ENCODE measurements at places on chromosomes 6 and 20.
A peak's percentile ranks its signal among the peaks of the same experiment; 100 is the strongest.

DNA sequence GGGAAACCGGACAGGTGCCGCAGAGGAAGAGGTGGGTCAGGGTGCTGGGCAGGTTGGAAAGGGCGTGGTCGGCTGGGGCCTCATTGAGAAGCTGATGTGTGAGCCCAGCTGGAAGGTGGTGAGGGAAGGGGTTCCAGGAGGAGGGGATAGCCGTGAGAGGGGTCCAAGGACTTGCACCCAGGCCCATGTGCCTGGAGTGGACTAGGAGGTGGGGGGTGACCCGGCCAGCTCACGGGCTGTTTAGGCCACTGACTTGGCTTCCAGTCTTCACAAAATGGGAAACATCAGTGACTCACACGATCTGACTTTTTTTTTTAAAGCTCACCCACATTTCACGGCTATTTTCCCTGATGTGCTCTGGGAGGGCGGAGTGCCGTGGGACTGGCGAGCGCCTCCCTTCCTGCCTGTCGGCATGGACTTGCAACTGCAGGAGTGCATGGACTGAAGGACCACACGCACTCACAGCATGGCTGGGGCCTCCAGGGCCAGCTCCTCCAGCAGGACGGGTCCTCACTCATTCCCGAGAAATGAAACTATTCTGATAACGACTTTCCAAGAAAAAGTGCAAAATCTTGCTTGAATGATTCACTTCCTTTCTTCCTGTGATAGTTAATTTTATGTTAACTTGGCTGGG is 13.5 kb upstream of the PDE10A start:
- DNase-seq = no peak

GRCh38 chr20:50096237-50096636 is 16.7 kb downstream of the UBE2V1 start:
- DNase-seq = no peak

GRCh38 chr6:92577077-92577719 is 842.2 kb downstream of the EPHA7 start:
- DNase-seq = no peak

DNA sequence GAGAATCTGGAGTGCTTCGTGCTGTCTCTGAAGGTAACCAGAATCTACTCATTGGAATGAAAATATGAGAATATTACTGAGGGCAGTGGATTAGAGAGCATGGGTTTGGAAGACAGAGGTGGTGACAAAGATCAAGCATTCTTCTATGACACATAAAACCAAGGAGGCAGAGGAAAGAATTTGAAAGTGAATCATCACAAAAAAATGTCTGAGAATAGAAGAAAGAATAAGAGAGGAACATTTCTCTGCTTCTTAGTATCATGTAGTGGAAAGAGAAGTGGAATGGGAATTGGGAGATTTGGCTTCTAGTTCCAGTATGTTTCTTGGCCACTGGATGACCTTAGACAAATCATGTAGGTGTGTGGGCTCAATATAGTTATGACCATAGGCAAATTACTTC is 474.0 kb downstream of the TFAP2B start:
- no peak for DNase-seq

- no peak for DNase-seq
These were observed 478.5 kb downstream of the QKI start for GRCh38 chr6:163892824-163893561.

DNA sequence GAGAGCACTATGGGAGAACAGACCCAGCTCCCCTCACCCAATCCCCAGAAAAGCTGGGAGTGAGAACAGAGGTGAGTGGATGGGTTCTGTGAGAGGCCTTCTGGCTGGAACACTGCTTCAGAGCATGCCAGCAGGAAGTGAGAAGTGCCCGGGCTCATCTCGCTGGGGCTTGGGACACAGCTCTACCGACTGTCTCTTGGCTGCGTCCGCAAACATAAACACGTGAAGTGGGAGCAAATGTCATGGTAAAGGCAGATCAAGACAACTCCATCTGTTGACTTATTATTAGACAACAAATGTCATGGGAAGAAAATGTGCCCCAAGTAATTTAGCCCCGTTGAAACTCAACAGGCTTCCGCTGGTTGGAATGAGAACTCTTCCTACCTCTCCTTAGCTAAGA is 25.9 kb downstream of the GNAS-AS1 start:
- DNase-seq = no peak

GRCh38 chr20:58852543-58853271 is at the start of gene GNAS:
TSS of gene GNAS (plus strand) at chr20:58852716.
- peak; percentile 38 for DNase-seq

GRCh38 chr20:48787861-48788375 is 39.9 kb downstream of the PREX1 start:
- no peak for DNase-seq

DNA sequence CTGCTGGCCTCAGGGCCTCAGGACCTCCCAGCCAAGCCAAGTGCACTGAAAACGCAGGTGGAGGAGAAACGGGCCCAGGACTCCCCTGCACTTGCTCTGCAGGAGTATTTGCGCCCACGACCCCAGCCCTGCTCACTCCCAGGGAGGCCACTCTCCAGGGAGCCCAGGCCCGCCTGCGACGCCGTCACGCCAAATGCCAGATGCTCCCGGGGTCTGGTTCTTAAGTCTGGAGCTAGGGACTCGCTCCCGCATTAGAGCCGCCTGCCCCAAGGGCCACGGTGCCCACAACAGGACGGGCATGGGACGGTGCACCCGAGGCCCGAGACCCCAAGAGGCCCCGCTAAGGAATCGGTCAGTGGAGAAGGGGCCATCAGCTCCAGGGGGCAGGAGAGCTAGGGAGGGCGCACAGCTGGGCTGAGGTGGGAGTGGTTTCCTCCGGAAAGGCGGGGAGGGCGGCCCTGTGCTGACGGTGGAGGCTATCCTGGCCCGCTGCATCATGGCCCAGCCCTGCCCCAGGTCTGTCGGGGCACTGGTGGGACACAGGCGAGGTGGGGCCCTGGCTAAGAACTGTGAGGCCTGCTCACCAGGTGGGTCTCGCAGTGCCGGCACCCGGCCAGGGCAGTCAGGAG is 44.1 kb upstream of the CHRNA4 start:
- DNase-seq = no peak

DNA sequence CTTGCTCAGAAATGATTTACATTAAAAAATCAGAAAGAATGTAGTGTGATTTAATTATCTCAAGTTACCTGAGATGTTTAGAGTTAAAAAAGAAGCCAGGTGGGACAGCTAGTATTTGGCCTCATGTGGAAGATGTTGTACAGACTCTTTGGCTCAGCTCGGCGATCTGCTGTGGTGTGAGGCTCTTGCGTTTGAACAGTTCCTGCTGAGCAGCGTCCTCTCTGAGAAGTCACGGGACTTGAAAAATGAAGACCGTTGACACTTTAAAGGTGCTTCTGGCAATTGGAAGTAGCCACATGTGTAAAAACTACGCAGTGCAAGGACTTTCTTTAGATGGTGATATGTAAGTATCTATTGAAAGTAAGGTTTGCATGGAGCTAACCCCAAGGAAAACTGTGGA is 169.0 kb downstream of the BACH2 start:
- DNase-seq = no peak

DNA sequence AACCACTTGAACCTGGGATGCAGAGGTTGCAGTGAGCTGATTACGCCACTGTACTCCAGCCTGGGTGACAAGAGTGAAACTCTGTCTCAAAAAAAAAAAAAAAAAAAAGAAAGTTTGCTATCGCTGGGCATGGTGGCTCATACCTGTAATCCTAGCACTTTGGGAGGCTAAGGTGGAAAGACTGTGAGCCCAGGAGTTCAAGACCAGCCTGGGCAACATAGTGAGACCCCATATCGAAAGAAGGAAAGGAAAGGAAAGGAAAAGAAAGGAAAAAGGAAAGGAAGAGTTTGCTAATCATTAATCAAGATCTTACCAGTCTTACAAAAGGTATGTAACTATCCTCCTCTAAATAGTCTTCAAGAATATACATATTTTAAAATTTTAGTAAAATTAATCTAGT is 55.4 kb upstream of the SMIM29 start:
- DNase-seq = no peak

- DNase-seq = no peak
These were observed 88.9 kb downstream of the HIVEP2 start for GRCh38 chr6:142855893-142856623.

- DNase-seq = no peak
These were observed 482.1 kb upstream of the CITED2 start for GRCh38 chr6:139856562-139856961.

GRCh38 chr6:107154801-107155160 is 39.5 kb upstream of the BEND3 start:
- no peak for DNase-seq

DNA sequence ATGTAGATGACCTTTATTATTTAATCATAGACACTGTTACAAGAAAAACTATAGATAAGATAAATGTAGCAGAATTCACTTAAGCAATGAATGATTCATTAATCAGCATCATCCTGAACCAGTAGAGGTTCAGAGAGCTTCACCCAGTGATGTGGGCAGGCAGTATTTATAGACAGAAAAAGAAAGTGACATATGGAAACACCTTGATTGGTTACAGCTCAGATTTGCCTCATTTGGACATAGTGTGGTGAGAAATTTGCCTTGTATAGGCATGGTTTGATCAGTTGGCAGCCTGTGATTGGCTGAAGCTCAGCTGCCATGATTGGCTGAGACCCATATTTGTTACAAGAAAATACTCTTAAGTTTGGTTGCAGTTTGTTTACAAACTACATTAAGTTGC is 4.6 kb downstream of the C6orf58 start:
- no peak for DNase-seq

DNA sequence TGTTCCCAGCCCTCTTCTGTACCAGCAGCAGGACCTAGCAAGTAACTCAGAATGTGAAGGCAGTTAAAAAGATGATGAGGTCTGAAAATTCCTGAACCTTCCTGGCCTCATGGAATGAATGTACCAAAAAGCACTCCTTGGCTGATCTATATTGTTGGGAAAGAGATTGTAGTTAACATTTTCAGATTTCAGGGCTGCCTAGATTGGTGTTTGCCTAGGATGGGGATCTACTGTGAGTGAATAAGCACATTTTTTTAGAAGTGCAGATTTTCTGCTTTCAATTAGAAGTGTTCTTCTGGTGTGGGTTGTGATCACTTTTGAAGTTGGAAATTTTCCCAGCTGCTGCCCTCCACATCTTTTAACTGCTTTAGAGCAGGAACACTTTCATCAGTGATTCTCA is 6.2 kb downstream of the MYLIP start:
- DNase-seq = no peak

GRCh38 chr20:58577139-58577806 is 62.1 kb upstream of the APCDD1L start:
- no peak for DNase-seq

GRCh38 chr6:131063764-131064272 is 773 bp upstream of the EPB41L2 start:
- DNase-seq = no peak

GRCh38 chr20:47353239-47353691 is 3.2 kb downstream of the ZMYND8 start:
- no peak for DNase-seq

DNA sequence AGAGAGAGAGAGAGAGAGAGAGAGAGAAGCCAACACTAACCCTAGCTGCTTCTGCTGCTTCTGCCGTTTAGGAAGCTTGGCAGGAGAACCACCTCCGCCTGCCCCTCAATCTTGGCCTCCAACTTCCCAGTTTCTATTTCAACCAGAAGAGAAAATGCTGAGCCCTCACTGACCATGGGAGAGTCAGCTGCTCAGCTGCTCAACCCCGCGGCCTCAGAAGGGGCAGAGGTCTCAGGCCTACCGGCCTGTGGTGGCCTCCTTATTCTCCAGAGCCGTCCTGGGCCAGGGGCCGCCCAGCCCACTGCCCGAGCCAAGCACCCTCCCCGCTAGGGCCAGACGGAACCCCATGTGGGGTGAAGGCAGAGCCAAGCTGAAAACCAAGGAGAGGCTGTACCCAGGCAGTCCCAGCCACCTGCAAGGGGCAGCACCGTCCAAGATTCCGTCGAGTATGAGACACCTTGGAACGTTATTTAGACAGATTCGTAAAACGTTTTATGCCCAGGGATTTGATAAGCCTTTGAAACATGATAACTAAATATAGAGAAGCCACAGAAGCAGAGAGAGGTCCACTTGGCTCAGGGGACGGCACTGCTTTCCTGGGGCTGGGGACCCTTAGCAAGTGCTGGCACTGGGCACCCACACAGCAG is 116.6 kb downstream of the DLL1 start:
- DNase-seq = no peak

DNA sequence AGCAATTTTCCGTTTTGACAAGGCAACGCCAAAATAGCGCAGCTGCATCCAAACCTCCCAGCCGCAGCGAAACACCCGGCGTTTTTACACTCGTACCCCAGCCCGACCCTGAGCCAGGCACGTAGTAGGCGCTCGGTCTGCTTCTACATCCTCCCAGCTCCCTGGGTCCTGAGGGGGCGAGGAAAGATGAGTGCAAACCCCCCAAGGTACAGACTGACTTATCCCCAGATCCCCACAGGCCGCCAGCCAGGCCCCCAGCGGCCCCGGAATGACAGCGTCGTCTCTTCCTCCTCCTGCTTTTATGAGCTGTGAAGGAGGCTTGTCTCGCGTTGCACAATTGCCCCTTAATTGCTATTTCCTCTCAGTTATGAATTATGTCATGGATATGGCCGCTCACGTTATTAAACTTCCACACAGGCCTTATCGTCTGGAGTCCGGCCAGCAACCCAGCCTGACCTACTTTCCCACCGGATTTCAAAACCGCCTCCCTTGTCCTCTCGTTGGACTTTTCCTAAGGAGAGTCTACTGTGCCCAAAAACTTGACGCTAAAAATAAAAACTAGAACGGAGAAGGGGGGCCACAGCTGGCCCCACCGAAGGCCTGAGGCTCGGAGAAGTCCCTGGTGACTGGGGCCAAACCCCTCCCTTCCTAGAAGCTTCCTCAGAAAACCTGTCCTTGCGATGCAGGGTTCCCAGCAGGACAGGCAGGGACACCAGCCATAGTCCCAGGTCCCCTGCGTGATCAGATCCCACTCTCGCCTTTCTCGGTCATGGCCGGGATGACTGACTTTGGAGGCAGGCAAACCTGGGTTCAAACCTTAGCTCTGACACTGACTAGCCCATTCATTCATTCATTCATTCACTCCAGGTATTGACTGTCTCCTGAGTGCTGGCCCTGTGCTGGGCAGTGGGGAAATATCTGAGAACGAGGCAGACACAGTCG is 130.9 kb upstream of the PTPN1 start:
- DNase-seq = no peak

- DNase-seq = no peak
These were observed 47.8 kb downstream of the TFEB start for GRCh38 chr6:41687501-41688175.

DNA sequence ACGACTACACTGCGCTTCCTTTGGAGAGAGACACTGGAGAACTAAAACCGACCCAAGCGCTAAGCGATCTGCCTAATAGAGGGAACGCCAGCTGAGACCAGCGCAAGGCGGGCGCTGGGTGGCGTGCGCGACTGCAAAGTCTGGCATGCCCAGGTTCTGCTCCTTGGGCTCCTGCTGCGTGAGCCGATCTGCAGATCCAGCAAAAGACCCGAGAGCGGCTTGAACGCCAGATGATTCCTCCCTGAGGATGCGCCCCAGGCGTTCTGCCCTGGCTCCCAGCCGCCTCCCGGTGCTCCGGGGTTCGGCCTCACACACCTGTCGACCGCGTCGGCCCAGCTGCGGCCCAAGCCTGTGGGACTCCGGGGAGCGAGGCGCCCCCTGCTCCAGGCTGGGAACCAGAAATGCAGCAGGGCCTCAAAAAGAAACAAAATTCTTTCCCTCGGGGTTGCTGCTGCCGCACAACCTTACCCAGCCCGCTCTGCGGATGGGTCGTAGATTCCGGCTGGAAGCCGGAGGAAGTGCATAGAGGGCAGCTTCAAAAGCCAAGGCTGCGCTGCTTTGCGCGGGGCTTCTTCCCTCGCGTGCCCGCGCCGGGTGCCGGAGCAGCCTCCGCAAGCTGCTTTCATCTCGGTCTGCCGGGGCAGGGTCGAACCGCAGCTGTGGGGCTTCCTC is 17.9 kb upstream of the PRDM13 start:
- peak; percentile 45 for DNase-seq

- DNase-seq = no peak
These were observed 5.6 kb downstream of the SLC17A5 start for GRCh38 chr6:73648166-73648565.

- DNase-seq = no peak
These were observed 77.6 kb downstream of the TBC1D7 start for GRCh38 chr6:13250703-13251102.
